ENCODE measurements at places on chromosomes 5 and 9.

DNA sequence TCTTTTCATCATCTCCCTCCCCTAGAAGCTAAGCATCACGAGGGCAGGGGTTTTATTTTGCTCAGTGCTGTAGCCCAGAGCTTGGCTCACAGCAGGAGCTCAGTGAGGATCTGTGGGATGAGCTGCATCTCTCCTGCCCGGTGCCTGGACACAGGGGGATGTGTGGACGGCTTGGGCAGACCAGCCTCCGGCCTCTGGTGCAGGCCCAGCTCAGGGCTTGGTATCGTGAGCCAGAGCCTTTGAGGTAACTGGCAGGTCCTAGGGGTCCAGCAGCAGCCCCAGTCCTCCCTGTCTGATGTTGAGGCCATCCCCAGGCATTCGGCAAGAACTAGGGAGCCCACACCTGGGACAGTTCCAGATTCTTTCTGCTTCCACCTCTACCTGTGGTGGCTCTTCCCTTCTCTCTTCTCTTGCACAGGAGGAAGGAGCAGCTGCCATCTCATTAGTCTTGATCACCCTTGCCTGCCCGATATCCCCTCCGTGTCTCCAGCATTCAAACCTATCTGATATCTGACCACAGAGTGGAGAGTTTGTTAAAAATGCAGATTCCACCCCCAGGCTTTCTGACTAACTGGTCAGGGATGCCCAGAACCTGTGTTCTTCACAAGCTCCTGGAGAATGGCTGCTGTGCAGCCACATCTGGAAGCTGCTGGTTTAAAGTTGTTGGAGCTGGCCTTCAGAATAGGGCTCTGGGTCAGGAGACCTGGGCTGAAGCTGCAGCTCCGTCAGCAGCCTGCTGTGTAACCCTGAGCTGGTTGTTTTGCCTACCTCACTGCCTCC is 7.9 kb upstream of the SLC6A7 start:
- no peak for DNase-seq

GRCh38 chr9:13939134-13939533 is 374.8 kb downstream of the NFIB start:
- DNase-seq = no peak

DNA sequence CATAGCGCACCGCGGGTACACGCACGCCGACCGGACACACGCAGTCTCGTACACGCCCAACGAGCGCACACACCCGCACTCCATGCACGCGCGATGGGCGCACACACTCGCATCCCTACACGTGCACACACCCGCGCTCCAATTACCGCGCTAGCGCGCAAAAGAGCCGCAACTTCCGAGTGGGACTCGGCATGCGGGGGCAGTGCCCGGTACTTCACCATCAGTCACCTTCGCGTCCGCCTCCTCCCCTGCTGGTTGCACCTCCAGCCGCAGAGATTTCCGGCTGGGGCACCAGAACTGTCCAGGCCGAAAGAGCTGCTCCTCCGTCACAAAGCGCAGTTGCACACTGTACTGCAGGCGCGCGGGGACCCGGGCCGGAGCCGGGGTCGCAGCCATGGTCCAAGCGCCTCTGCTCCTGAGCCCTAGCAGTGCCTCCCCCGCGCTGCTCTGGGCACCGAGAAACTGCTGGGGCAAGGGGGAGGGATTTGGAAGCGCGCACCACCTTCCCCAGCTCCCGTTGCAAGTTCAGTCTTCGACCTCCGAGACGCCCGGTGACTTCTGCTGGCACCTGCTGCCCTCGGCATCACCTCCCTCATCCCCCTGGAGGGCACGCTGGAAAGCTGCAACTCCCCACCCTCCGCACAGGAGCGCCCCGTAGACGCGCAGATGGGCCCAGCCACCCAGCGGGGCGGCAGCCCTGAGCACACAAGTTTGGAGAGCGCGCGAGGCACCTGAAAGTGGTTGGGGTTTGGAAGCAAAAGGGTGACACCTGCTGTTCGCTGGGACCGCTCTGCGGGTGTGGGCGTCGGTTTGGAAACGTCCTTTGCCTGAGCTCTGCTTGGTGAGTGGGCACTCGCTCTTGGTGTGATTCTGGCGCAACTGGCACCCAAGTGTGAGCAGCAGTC is 337.4 kb upstream of the PUM3 start:
- peak; percentile 63 for DNase-seq

- peak; percentile 26 for DNase-seq
Measured at GRCh38 chr9:123401879-123402513, 46.0 kb downstream of the CRB2 start.

DNA sequence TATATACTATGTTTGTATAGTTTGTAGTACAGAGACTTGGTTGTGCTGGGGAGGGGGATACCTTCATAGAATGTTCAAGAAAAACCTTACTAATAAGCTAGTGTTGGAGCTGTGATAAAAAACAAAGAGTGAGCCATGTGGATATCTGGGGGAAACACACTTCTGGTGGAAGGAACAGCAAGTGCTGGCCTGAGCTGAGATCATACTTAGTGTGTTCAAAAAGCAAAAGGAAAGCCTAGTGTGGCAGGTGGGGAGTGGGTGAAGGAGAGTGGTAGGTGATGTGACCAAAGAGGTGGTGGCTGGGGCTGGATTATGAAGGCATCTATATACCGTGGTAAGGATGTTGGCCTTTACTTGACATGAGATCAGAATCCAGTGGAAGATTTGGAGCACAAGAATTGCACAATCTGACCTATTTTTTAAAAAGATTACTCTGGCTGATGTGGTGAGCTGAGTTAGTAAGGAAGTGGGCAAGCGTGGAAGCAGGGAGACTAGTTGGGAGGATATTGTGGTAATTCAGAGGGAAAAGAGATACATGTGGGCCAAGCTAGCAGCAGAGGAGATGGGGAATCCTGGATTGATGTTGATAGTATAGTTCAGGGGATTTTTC is 26.6 kb downstream of the PALM2AKAP2 start:
- DNase-seq = no peak

GRCh38 chr5:58998544-58998943 is 415.7 kb downstream of the RAB3C start:
- DNase-seq = no peak

- no peak for DNase-seq
Measured at GRCh38 chr9:88947581-88948573, 43.4 kb upstream of the S1PR3 start.

DNA sequence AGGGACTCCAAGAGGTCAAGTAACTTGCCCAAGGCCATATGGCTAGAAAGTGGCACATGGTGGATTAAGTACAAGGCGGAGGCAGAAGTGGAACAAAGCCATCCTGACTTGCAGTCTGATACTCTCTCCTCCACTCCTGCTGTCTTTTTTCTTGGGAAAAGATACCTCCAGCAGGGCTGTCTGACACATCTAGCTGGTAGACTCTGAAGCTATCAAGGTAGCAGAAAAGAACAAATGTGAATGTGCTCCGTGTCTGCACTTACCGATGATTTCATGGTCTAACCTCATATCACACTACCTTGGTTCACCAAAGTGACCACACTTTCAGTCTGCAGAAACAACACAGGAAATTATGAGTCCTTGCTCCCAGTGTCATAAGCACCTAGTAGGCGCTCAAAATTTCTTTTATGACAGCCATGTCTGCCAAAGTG is 284.8 kb downstream of the CRB2 start:
- DNase-seq = no peak

Measured in suppressor macrophage (primary cell).